GM12864 (cell line): ENCODE measurements at places on chromosomes 12 and 14.
A peak's percentile ranks its signal among the peaks of the same experiment; 100 is the strongest.

DNA sequence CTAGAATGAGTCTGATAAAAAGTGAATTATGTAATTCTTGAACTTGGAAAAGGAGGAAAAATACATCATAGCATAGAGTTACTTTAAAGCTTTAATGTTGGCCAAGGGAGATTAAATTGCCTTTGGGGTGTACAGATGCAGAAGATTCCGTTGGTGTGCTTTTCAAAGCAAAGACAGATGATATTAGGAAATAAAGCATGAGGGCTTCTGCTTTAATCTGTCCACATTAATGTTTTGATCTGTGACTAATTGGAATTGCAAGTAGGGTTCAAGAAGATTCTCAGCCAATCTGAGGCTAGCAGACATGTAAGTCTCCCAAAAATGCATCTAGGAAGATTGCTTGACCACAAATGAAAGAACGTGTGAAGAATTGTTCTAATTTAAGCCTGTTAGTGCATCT lies 35.2 kb downstream of the LGR5 start:
- DNase-seq, result no peak

- no peak for DNase-seq
Observed at GRCh38 chr14:63212209-63212608, 8.0 kb downstream of the RHOJ start.

- no peak for DNase-seq
Observed at GRCh38 chr12:108040947-108041346, 88.1 kb upstream of the WSCD2 start.

DNA sequence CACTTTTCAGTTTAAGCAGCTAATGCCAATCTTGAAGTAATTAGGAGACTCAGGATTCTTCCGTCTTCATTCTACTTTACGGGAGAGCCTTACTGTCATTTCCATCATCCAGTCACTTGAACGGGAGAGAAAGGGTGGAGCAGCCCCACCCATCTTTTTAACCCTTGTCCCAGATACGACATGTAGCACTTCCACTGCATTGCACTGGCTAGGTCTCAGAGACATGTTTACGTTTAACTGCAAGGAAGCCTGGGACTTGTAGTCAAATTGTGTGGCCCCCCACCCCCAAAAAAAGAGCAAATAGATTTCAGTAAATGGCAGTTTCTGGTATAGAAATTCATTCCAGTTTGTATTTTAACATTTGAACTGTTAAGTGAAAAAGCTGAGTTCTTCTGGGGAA lies 46.1 kb upstream of the SYT1 start:
- no peak for DNase-seq

DNA sequence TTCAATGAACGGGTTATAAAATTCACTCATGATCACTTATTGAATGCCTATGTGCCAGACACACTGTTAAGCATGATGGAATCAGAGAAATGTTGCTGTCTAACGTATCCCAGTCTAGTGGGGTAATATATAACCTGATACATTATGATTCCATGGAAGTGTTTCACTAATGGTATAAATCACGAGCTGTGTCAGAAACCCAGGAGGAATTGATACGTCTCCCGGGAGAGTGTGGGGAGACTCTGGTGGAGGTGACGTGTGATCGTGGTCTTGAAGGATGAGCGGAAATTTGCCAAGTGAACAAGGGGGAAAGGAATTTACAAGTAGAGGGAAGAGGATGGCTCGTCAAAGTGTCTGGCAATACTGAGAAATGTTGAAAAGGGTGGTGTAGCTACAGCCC lies 26.5 kb downstream of the MANSC1 start:
- DNase-seq, result no peak

DNA sequence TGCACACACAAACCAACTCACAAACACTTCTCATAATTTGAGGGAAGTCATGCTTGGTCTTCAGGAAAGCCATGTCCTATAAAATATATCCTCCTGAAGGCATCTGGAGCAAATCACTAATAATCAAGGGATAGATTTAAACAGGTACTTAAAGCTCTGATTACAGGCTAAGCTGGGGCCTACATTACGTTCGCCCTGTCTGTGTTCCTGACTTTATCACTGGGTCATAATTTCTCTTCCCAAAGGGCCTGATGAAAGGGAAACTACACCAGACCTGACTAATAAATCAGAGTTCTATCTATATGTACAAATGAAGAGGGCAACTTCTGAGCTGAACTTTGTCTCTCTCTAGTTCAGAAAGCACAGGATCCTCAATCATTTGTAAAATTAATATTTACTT lies 43.9 kb upstream of the RASSF8 start:
- no peak for DNase-seq

- DNase-seq, result no peak
Observed at GRCh38 chr12:1282670-1283315, 291.8 kb downstream of the ERC1 start.

DNA sequence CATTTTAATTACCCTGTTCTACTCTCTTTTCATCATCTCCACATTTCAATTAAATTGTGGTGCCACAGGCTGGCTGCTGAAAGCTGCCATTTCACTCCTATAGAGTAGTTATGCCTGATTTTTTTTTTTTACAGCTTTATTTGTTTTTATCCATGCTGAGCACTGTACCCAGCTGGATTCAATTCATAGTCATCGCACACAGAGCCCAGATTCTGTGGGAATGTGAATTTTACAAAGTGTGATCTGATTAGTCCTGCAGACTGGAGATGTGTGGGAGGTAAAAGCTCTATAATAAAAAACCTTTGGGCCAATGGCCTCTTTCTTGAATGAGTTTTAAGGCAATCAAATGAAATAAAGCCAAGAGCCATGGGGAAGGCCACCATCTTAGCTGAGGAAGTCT lies 190.2 kb downstream of the ANO4 start:
- DNase-seq, result no peak

DNA sequence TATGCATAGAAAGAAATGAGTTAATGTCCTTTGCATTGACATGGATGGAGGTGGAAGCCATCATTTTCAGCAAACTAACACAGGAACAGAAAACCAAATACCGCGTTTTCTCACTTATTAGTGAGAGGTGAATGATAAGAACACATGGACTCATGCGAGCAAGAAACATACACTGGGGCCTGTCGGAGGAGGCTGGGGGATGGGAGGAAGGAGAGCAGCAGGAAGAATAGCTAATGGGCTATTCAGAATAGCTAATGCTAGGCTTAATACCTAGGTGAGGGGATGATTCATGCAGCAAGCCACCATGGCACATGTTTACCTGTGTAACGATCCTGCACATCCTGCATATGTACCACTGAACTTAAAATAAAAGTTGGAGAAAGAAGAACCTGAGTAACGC lies 29.1 kb upstream of the SYT1 start:
- no peak for DNase-seq

DNA sequence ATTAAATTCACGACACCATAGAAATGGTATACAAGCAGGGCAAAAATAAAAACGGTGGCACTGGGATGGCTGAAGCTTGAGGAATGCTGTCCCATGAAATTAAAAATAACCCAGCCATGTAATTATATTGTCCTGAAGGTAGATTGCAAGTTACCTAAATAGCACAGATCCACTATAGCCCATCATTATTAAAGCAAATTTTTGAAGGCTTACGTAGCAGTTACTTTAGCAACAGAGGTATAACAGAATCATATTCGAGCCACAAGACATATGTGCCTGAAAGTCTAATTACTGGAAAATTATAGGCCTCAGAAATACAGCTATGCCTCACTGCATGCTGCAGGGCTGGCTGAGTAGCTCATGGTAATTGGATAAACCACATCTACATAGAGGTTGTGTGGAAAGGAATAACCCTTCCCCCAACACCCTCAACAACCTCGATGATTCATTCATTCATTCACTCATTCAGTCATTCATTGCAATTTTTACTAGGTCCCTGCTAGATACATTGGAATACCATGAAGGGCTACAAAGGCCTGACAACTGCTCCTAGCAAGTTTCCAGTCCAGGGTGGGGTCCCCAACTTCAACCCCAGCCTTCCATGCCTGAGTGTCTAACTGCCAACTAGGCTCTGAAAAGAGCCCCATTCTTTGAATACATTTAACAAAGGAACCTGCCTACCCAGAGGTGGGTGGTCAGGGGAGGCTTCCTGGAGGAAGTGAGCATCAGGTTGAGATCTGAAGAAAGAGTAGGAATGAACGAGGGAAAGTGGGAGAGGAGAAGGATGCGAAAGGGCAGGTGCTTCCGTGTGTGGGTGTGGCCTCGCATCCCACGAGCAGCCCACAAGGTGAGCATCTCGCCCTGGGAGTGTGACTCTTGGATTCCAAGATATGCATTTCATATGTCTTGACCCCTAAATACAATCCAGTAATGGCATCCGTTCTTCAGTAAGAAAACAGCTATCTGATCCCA lies 18.0 kb upstream of the CMKLR1 start:
- no peak for DNase-seq

DNA sequence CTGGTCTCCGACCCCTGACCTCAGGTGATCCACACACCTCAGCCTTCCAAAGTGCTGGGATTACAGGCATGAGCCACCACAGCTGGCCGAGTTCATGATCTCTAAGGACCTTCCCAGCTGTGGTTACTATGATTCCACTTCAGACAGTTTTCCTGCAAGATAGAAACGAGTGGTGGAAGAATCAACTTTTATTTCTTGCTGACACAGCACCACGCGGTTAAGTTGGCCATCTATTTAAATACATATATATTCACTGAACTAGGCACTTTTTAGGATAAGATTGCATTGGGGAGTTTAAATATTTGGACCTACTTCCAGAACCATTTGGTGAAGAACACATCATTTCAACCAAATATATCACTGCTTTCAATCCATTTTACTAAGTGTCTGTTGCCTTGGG lies 213.4 kb downstream of the TBX5 start:
- no peak for DNase-seq

- no peak for DNase-seq
Observed at GRCh38 chr12:99154216-99154982, 493.2 kb upstream of the GARIN6 start.

- peak; percentile 15 for DNase-seq
Observed at GRCh38 chr12:108825201-108825950, 32.0 kb downstream of the SSH1 start.

DNA sequence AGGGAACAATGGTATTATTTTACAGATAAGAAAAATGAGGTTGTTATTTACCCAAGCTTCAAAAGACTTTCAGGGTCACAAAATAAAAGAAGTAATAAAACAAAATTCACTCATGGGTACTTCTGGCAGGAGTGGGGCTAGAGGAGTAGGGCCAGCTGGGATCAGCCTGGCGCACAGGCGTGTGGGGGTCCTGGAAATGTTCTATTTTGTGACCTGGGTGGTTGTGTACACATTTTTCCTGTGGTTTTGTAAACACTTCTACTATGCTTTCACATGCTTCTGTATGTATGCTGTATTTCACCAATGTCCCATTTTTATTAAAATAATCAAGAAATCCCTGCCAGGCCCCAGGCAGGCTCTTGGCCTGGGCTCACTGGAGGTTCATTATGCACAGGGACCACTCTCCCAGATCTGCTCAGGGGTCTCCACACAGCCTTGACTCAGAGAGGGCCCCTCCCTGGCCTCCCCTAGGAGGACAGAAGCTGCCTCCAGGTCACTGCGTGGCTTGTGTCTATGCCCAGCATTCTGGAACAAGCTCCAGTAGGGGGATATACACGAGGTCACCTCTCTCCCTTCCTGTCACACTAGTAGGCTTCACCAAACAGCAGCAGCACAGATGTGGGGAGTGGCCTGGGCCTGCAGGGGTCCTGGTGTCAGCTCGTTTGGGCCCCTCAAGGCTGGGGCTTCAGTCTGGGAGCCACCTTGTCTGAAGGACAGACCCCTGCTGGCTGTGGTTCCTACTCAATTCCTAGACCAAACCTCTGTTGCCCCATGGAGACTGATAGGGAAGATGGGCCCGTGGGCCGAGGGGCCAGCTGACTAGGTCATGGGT lies 37.8 kb downstream of the ANAPC7 start:
- DNase-seq, result no peak

DNA sequence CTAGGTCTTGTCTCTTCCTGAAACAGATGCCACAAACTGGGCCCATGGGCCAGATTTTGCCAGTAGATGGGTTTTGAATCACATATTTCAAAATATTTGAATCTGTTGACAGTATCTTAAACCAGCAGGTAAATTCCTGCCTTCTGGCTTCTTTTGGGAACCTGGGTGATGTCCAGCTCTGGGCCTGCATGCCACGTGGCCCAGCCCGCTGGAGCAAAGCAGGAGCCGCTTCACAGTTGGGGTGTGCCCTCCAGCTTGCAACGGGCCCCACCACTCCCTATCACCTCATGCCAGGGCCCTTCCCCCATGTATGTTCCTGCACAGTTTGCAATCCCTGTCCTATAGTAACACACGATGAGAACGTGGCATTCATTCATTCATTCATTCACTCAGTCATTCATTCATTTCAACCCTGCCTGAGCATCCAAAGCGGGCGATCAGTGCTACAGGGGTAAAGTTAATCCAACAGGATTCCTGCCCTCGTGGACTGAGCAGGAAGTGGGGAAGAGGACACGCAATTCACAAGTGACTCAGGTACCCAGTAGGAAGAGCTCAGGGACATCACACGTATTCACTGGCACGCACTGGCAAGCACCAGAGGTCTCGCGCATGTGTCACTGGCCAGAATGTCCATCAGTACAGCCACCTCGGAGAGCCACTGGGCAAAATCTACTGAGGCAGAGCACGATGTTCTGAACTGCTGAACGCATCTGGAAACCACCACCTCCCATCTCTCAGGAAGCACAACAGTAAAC lies 27.8 kb downstream of the SCARB1 start:
- DNase-seq, result no peak

DNA sequence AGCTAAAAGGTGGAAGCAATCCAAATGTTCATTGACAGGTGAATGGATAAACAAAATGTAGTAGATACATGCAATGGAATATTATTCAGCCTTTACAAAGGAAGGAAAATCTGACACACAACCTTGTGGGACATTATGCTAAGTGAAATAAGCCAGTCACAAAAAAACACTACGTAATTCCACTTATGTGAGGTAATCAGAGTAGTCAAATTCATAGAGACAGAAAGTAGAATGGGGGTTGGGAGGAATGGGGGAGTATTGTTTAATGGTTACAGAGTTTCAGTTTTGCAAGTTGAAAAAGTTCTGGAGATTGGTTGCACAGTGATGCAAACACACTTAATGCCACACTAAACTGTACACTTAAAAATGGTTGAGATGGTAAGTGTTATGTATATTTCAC lies 62.8 kb downstream of the LIN52 start:
- DNase-seq, result no peak

- DNase-seq, result no peak
Observed at GRCh38 chr14:89418452-89418851, 1.4 kb upstream of the FOXN3 start.

GRCh38 chr14:29220072-29220471 lies 453.5 kb downstream of the FOXG1 start:
- DNase-seq, result no peak

DNA sequence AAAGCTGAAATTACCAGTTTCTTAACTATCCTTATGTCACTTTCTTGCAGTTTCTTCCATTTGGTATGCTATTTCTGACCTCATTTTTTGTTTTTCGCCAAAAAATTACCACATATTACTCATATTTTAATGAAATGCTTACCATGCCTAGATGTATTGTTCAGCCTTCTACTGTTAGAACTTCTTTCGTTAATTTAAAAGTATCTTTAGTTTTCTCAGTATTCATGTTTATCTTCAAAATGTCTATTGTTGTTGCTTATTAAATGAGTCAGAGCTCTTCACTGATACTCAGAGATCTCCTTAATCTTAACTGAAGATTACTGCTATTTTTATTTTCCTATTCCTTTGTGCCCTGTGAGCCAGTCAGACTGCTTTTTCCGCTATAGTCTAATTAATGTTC lies 20.5 kb downstream of the RAP1B start:
- DNase-seq, result no peak

GRCh38 chr12:76069339-76069738 lies 15.1 kb downstream of the NAP1L1 start:
- DNase-seq, result no peak

- DNase-seq, result no peak
Observed at GRCh38 chr12:115866909-115867525, 410.5 kb downstream of the MED13L start.

- peak; percentile 99 for DNase-seq
Observed at GRCh38 chr12:67268335-67268895, 743 bp upstream of the CAND1 start.
